Dermis blood vessel endothelial cell (primary cell): ENCODE measurements at places on chromosomes 11 and 22. TPM values are rescaled to one million over a fixed set of nuclear protein-coding genes. Genes with fewer than 3 reads are reported as not detected.

GRCh38 chr11:67054836-67055523 lies 1.7 kb upstream of the RHOD start:
- peak; percentile 53 for DNase-seq

DNA sequence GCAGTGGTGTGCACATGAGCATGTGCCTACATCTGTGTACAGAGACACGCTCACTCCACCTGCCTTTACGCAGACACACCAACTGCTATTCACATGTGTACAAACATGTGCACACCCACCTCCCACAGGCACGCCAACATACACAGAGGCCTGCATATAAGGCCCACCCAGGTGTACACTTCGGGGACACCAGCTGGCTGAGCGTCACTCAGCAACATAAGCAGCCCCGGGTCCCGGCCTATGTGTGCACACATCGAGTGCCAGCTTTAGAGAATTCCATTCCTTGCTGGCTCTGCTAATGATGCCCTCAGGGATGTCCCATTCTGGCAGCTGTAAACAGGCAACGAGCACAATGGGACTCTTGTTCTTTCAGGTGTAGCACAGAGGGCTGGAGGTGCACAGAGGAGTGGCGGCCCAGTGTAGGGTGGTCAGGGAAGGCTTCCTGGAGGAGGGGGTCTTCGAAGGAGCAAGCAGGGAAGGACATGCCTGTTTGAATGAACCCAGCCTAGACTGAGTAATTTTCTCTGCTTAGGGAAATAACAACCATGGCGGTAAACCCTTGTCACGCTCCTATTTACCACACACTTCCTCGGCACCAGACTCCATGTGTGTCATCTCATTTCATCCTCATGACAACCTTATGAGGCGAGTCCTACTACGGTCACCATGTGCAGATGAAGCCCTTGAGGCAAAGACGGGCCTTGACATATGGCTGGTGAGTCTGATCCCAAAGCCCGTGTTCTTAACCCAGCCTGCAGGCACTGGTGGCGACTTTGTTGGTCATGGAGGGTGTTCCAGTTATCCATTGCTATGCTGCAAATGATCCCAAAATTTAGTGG lies 35.1 kb downstream of the RPL3 start:
- no peak for DNase-seq

- DNase-seq: no peak
These were observed 4.5 kb upstream of the TPBGL start for GRCh38 chr11:75236062-75236461.

GRCh38 chr22:18970176-18970947 lies 34.3 kb upstream of the PRODH start:
- peak; percentile 10 for DNase-seq

NRGN gene
- total RNA-seq: 0.51 and 1.3 TPM in 2 replicates

DNA sequence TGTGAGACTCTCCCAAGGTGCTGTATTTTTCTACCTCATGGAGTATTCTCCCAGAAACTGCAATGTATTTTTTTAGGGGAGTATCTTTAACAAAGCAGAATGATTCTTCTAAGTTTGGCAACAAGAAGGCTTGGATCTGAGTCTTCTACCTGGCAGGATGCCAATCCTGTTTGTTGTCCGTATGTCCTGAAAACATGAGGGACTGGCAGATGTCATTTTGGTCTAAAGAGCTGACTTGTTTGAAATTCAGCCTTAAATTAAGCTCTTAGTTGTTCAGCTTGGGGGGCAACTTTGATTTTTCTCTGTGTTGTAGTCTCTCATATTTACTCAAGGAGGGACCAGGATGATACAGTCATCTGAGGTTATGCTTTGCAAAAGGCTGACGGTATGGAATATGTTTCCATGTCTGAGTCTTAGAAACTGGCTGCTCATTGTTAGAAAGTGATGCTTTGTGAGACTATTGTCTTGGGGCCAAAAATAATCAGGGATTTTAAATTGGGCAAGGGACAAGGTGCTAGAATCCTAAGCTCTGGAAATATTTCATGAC lies 9.3 kb downstream of the MRPL16 start:
- peak; percentile 46 for DNase-seq

DNA sequence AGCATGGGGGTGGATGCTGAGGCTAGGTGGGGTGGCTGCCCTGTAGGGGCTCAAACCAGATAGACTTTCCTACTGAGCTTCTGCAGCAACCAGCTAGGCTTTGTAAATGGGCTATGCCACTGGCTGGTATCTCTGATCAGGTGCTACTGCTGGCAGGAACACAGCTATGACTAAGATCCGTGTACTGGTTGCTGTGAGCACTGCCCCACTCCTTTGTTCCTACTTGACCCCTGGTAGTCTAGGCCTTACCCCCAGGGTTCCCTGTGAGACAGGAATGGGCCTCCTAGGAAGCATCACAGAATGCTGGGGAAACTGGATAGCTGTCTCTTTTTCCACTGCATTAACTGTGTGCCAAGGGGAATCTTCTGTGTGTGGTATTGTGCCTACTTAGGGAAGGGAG lies 58.4 kb upstream of the GAB2 start:
- DNase-seq: peak; percentile 35

TRPM5 gene
- total RNA-seq: not detected in 2 replicates

MIEF1 gene
- total RNA-seq: 19.4 and 26.5 TPM in 2 replicates

FJX1 gene
- total RNA-seq: 44.5 and 52.1 TPM in 2 replicates

DNA sequence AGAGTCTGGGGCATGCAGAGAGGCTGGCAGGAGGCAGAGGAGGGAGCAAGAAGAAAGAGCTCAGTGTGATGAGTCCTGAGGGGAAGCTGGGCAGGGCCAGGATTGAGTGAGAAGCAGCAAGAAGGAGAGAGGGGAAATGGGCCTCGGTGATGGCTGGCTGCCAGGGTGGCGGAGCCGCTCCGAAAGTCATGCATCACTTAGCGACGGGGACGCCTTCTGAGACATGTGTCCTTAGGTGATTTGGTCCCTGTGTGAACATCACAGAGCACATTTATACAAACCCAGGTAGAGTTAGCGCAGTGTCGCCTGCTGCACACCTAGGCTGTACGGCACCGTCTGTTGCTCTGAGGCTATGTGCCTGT lies 15.1 kb downstream of the TBC1D22A start:
- DNase-seq: no peak

GRCh38 chr22:47270463-47271135 lies 508.1 kb downstream of the TBC1D22A start:
- DNase-seq: no peak

DNA sequence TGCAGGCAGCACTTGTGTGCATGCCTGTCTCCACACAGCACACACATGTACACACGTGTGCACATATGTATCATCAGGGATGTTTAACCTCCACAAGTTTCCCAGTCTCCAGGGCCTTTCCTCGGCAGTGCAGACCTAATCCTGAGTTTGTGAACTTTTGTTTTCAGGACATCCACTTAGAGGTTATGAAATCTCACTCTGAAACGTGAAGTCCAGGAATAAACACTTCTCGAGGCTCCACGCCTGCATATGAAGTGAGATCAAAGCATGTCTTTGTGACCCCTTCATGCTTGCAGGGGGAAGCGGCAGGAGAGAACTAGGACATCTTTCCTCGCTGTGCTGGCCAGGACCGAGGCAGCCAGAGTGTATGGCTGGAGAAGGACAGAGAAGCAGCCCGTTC lies 3.1 kb downstream of the SHISAL1 start:
- DNase-seq: no peak

- DNase-seq: no peak
These were observed 50.0 kb upstream of the OPCML start for GRCh38 chr11:133582326-133582725.

MUC15 gene
- total RNA-seq: not detected in 2 replicates

GRCh38 chr11:36409152-36409816 lies 100.8 kb downstream of the TRAF6 start:
- peak; percentile 46 for DNase-seq

DNA sequence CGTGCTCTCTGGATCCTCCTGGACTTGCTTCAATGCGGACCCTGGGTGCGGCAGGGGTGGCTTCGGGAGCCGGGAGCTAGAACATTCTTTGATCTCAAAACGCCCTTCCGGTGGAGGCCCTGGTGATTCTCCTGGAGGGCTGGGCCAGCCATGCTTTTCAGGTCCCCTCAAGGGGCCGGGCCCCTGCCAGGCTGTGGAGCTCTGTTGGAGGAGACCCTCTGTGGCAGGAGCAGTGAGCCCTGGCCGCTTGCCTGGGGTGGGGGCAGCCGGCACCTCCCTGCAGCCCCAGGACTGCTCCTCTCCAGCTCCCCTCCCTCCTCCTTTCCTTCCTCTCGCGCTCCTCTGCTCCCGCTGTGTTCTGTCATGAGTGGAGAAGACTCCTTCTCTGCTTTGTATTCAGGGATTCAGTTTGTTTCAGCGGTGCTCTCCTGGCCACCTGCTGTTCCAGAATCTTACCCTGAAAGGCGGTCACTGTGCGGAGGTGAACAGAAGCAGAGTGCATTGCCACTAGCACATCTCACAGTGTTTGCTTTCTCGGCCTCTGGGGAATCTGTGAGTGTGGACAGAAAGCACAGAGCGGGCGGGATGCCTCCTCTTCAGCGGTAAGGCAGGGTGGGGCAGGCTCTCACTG lies 289.1 kb downstream of the TBC1D22A start:
- DNase-seq: no peak

IRAG1 gene
- 0.51 and 0.79 TPM in 2 replicates for total RNA-seq

- DNase-seq: no peak
These were observed 25.7 kb downstream of the TTC12 start for GRCh38 chr11:113339929-113340589.

C11orf86 gene
- total RNA-seq: not detected in 2 replicates

OR4A16 gene
- not detected in 2 replicates for total RNA-seq

DNA sequence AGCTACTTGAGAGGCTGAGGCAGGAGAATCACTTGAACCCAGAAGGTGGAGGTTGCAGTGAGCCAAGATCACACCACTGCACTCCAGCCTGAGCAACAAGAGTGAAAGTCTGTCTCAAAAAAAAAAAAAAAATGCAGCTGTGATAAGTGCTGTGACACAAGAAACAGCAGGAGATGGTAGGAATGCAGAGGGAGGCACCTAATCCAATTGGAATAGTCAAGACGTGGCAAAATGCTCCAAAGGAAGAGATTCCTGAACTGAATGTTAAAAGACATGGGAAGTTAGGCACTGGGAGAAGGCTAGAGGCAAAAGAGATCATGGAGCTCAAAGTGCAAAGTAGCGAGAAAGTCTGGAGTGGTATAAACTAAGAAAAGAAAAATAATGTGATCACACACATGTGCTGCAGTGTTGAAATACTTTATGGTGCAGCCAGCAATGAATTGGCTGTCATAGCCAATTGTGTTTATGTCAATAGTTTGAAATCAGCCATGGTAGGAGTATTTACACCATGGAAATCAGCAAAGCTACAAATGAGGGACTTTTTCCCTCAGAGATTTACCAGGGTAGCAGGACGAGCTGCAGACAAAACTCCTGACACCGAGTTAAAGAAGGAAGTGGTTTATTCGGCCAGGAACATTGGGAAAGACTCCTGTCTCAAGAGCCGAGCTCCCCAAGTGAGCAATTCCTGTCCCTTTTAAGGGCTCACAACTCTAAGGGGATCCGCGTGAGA lies 40.9 kb upstream of the LIPT2 start:
- DNase-seq: no peak

CSF2RB gene
- total RNA-seq: 7.1 and 9.2 TPM in 2 replicates

PRR33 gene
- total RNA-seq: not detected in 2 replicates

DNA sequence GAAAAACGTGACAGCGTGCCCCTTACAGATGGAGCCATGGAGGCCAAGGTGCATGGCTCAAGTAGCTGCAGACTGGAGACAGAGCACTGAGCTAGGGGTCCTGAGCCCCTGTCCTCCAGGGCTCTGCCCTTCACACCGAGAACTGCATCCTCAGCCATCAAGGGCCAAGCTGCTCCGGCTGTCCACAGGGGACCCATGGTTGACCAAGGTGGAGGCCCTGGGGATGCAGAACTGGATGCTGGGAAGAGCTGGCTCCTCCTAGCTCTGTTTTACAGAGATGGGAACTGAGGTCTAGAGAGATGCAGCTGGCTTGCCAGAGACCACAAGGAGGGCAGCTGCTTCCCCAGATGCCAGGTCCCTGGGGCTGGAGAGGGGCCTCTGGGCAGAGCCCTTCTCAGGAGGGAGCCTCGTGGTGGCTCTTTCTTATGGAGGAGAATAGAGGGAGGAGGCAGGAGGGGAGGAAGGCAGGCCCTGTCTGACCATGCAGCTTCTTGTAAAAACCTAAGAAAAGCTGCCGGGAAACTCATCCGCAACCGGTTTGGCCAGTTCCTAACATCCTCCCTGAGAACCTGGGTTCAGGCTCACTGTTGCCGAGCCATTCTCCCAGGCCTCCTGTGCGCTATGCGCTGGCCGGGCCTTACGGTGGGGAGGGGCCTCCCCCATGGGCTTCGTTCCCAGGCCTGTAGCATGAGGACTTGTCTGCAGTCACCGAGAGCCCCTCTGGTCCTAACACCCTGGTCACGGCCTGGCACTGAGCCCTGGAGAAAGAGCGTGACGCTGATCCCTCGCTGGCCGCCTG lies 80.6 kb downstream of the WNT7B start:
- no peak for DNase-seq

DNA sequence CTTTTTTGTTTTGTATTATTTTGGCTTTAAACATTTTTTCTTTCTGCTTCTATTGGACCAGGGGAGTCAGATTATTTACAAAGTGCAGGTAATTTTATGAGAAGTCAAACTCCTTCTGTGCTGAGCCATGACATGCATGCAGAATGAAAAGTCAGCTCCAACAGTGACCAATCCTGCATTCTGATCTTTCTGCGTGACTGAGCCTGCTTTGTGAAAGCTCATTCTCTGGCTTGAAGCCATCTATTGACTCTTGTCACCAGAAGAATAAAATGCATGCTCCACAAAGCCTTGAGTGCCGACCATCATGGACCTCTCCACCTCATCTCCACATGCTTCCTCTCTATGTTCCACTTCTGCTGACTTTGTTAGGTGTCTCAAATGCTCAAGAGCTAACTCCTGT lies 50.2 kb downstream of the MIAT start:
- DNase-seq: no peak

DNA sequence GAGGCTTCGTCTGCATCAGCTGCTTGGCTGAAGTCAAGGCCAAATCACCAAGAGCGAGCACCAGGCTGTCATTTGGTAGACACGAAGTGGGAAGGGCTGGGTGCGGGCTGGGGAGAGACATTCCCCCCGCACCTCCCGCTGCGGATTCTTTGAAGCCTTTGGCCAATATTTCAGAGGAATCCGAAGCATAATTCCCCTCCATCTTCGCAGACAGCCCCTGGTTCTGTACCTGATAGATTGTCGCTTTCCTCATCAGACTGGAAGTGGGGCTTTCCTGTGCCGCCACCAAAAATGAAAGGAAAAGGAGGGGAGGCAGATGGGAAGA lies 15.3 kb downstream of the BLID start:
- DNase-seq: no peak

DNA sequence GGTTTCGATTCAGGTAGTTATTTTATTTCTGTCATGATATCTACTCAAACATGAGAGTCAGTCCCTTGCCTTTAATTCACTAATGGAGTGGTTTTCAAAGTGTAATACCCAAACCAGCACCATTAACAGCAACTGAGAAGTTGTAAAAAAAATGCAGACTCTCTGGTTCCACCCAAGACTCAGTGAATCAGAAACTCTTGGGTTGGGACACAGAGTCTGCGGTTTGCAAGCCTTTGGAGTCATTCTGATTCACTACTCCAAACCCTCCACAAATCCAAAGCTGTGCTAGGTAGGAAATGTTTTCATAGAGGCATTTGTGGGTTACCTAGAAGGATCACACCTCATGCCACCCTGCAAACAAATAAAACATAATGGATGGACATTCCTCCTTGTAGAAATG lies 340.1 kb downstream of the NTM start:
- no peak for DNase-seq

DNA sequence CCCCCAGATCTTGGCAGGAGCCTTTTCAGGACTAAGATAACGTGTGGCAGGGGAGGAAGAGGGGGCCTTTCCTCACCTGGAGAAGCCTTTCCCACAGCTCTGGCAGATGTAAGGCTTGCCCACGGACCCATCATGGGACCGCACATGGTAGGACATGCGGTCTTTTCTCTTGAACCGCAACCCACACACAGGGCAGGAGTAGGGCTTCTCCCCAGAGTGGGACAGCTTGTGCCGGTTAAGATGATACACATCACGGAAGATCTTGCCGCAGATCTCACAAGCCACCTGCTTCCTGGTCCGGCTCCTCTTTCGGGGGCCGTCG lies 1.9 kb downstream of the PATZ1 start:
- no peak for DNase-seq
